Activated T-helper 1 cell treated with anti-CD3 and anti-CD28 coated beads, Interleukin-2, amount 50 U/mL, for 16 hours (primary cell): ENCODE measurements at places on chromosomes 12 and 14.

DNA sequence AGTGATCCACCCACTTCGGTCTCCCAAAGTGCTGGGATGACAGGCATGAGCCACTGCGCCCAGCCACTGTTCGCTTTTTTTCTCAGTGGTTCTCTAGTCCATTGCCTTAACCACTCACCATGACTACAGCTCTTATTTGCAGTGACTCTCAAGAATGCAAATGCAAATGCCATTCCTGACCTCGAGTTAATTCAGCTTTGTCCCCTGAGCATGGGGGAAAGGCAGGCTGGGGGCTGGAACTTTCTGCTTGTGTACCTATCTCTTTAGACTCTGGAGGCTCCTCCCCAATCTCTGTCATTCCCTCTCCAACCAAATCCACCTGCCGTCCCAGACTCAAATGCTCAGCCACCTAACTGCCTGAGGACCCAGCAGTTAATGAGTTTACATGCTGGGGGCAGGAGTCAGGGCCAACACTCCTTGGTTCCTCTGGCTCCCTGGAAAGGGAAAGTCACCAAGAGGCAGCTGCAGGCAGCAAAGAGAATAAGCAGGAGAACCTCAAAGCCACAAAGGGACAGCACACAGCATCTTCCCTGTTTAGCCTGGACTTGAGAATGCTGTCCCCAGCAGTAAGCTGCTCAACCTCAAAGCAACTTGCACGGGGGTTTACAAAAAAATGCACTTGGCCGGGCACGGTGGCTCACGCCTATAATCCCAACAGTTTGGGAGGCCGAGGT is 5.3 kb upstream of the HNF1A start:
- no peak for DNase-seq

- DNase-seq, result no peak
These were observed 1.9 kb downstream of the MYO1A start for GRCh38 chr12:57047981-57048380.

- DNase-seq, result no peak
These were observed 30.3 kb downstream of the PITPNM2 start for GRCh38 chr12:123120452-123121166.

DNA sequence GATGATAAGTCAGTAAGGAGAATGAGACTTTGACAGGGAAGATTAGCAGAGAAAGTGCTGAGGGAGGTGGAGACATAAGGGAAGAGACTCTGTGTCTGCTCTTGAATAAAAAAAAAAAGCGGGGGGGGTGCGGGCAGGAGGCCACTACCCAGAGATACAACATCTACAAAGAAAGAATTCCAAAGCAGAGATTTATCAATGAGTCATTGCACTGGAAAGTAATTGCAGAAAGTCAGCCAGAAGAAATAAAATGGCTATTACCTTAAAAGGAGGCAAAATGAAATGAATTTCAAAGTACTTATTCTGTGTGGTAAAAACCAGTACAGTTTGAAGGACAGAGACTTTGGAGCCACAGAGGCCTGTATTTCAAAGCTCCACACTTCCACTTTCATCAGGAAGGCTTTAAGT is 267.1 kb upstream of the PRKD1 start:
- no peak for DNase-seq

GRCh38 chr12:131066207-131066885 is 112.6 kb downstream of the ADGRD1 start:
- DNase-seq, result no peak

DNA sequence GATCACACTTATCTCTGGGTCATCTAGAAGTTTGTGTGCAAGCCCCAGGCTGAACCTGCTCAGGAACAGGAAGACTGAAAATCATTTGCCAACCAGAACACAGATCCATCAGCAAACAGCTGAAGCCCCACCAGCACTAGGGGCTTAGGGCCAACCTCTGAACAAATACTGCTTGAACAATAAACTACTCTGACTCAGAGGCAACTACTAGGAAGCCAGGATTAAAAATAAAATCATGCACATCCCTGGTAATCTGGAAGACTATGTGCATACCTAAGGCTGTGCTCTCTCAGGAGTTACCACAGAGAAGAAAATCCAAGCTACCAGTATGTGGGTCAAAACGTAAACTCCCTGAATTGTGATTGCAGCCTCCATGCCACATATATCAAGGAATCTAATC is 15.9 kb downstream of the GALNT8 start:
- DNase-seq, result no peak

DNA sequence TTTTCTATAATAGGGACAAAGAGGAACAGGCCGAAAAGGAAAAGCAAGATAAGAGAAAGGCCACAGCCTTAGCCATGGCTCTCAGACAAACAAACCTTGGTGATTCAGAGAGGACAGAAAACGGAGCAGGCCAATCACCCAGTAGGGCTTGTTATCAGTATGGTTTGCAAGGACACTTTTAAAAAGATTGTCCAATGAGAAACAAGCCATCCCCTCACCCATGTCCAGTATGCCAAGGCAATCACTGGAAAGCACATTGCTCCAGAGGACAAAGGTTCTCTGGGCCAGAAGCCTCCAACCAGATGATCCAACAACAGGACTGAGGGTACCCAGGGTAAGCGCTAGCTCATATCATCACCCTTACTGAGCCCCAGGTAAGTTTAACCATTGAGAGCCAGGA is 243.8 kb upstream of the BTG1 start:
- DNase-seq, result no peak

DNA sequence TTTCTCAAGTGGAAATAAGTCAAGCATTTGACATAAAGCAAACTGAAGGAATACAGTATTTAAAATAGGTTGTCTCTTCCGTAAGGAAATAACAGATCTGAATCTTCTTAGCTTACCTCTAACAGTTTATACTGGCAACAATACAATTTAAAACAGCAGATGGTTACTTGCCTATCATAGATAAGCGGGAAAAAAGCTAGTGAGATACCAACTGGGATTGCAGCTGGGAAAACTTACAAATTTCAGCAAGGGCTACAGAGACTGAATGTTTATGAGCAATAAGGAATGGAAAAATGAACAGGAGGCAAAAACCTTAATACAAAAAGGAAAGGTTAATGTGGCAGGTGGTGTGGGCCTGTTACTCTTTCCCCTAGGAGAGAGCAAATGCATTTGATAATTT is 220.0 kb downstream of the RASSF9 start:
- no peak for DNase-seq

- no peak for DNase-seq
These were observed 14.1 kb downstream of the SIVA1 start for GRCh38 chr14:104766863-104767633.
